ENCODE measurements at places on chromosomes 12 and 14.

DNA sequence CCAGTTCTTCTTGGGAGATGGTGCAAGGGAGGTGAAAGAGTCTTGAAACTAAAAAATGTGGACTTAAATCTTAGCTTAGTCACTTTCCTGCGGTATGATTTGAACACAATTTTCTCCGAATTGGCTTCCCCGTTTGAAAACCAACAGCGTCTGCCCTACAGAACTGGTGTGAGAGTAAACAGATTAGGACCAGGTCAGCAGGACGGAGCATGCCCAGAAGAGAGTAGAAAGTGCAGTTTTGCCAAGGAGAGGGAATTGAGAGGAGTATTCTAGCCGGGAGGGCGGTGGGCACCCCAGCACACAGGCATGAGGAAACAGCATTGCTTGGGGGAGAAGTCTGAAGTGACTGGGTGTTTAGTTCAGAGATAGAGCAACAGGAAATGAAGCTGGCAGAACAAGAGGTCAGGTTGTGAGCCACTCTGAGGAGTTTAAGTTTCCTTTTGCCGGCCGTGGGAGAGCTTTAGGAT, 927.1 kb downstream of the VRK1 start:
- peak; percentile 48 for DNase-seq

- DNase-seq = no peak
These were observed 631 bp downstream of the PPM1H start for GRCh38 chr12:62934239-62934798.

- DNase-seq = no peak
These were observed 91.4 kb downstream of the DRAM1 start for GRCh38 chr12:101968770-101969169.

- DNase-seq = no peak
These were observed 8.8 kb downstream of the RASSF3 start for GRCh38 chr12:64618953-64619590.

- no peak for DNase-seq
These were observed 123.5 kb upstream of the DYRK2 start for GRCh38 chr12:67524861-67525616.

GRCh38 chr14:64550621-64551333, 1.0 kb downstream of the PPP1R36 start:
- no peak for DNase-seq

- DNase-seq = no peak
These were observed 126.9 kb upstream of the FKBP4 start for GRCh38 chr12:2667716-2668440.
